ENCODE measurements at places on chromosomes 4 and X.

DNA sequence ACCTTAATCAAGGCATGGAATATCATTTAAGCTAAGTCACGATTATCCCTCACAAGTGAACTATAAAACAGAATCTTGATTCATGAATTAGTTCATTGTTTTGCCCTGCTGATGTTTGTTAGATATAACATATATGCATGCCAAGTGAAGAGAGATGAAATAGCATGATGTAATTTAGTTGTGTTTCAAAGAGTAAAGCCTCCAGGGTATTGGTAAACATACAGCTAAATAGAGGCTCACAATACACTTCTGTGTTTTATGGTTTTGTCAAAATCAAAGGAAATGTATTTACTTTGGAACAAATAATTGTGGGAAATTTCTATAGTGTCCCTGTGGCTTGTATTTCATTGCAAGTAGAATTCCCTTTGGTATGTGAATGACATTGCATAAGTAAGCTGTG, 69.0 kb upstream of the LEF1 start:
- no peak for DNase-seq

DNA sequence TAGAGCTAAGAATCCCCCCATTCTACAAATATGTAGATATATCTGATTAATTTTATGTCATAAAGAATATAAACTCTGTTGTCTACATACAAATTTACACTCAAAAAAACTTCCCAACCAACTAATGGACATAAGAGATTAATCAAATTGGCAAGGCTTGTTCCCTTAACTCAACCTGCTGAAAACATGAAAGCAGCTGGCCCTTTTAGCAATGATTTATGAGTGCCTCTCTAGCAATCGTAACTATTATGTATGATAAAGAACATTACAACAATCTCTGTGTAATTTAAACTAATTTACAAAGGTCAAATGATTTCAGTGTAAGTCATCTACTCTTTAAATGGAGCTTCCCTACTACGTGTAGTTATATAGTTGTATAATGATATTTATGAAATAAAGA, 83.1 kb upstream of the FTHL17 start:
- no peak for DNase-seq

DNA sequence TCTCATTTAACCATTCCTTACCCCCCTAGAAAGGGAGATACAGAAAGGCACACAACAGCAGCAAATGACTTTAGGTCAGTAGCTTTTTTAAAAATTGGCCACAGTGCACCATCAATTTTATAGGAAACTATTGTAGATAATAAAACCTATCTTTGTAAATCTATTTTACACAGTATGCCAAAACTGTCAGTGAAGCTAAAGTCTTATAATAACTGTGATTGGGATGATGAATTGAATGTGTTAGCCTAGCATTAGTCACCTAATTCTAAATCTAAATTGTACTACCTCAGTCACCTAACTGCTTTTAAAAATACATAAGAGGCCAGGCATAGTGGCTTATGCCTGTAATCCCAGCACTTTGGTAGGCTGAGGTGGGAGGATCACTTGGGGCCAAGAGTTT, 44.2 kb downstream of the SH3RF1 start:
- DNase-seq, result no peak

DNA sequence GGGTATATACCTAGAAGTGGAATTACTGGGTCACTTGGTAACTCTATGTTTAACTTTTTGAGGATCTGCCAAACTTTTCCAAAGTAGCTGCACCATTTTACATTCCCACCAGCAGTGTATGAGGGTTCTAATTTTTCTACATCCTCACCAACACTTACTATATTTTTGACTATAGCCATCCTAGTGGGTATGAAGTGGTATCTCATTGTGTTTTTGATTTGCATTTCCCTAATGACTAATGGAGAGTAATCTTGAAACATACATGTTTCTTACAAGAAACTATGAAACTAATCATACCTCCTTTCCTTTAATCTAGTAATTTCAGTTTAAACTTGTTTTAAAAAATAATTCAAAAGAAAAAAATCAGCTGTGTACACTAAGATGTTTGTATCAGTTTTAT, 17.9 kb downstream of the BCLAF3 start:
- DNase-seq, result no peak

DNA sequence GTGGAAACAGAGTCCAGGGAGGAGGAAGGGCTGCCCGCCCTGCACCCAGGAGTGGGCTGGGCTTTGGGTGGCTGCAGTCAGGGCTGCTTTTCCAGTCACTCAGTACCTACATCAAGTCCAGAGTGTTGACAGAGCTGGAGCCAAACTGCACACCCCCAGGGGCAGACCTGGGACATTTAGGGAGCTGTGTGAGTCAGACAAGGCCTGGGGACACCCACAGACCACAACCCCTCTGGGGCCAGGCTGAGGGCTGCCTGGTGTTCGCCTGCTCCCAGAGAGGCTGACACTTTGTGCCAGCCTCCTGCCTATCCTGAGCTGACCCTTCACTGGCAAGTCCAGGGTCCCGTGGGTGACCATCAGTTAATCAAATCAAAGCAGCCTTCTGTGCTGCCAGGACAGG, 240.0 kb downstream of the BCOR start:
- DNase-seq, result no peak

DNA sequence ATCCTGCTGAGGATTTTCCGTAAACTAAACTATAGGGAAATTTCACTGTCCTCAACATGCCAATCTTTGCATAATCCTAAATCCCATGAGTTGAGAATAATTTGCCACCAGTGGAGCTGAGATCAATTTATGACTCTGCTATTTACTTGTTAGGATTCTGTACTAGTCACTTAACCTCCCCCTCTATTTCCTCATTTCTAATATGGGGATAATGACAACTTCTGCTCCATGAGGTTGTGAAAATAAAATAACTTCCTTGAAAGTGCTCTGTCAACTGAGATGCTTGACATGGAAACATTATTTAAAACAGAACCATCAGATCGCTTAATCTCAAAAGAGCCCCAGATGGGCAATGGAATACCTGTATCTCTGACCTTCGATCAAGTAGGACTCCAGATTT, 2.6 kb upstream of the FGF16 start:
- DNase-seq, result no peak

DNA sequence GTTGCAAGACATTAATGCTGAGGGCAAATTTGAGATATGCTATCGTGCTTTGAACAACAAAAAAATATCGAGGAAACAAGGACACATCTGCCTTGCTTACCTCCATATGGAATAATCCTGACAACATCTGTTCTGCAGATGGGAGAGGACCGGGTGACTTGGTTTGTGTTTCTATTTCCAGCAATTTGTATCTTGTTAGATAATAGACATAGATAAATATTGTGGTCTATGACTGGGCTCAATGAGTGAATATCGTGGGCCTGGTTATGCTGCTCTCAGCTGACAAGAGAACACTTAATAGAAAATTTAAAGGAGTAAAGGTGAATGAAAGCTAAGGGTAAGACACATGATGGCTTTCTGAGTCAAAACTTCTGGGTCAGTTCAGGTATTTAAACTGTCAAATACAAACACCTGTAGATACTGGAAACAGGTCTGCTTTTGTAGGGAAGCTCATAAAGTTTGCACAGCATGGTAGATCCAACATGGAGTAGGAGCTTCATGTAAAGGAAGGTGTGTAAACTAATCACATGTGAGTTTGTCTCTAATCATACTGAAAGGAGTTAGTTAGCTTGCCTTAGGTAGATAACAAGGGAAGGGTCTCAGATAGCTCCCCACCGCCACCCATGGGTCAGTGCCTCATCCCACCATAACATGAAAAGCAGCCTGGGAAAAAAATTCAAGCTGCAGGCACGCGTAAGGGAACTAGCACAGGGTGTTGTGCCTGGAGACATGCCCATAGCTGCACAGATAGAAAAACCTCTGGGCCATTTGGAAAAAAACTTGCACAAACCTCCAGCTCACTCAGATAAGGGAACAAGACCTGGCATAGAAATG, 904.1 kb upstream of the EPHA5 start:
- DNase-seq, result no peak
